ENCODE measurements at places on chromosomes 7 and 10.

DNA sequence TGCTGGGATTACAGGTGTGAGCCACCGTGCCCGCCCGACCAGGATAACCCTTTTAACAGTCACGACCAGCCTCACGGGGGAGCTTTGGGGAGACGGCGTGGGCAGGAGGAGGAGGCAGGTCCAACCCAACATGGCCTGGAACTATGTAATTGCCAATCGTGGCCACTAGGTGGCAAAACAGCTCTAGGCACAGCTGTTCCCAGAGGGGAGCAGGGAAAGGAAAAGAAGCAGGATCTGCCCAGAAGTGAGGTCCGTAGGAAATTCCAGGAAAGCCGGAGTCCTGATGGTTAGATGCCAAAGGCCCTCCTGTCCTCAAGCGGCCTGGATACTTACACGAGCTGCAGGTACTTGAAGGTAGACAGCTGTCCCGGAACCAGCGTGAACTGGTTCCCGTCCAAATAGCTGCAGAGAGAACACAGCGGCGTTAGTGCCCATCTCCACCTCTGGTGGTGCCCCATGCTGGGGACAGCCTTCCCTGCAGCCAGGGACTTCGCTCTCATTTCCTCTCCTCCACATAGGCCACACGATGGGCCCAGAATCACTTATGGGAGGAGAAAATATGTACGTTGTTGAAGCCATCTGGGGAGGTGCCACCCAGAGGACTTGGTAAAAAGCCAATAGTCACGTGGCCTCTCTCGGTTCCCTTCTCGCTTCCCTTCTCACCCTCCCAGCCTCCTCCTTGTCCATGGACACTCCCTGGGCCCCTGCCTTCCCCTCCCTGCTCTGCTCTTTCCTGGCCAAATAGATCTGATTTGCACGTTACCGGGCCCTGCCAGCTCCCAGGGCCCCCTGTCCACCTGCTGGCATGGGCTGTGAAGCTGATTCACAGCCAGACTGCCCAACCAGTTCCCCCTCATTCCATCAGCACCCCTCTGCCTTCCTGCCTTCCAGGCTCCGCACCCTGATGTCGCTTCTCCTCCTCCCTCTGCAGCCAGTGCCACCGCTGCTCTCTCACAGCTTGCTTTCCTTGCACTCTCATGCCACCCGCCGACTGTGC lies 148.1 kb downstream of the SLIT1 start:
- DNase-seq = peak; percentile 75

DNA sequence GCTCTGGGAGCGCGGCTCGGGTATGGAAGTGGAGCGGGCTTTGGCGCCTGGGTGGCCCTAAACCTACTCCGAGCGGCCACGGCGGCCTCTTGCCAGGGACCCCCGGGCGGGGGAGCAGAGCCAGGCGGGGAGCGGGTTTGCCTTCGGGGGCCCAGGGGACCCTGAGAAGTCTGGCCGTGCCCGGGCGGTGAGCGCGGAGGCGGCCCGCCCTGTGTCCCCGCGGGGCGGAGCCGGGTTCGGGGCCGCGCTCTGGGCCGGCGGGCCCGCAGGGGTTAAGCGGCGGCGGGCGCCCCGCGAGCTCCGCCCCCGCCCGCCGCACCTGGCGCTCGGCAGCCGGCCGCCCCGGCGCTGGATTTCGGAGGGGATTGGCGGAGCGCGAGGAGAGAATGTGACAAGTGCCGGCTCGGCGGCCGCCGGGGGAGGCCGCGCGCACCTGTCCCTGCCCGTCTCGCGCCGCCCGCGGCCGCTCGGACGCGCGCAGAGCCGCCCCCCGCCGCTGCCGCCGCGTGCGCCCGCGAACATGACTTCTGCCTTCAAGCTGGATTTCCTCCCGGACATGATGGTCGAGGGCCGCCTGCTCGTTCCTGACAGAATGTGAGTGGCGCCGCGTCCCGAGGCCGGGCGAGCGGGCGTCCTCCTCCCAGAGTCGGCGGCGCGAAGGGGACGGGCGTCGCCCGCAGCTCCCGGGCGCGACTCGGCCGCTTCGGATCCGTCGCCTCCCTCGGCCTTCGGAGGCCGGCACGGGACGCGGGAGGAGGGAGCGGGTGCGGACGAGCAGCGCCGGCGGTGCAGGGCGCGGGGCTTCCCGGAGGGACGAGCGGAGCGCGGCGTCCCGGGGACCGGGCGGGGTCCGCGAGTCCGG lies at the start of gene CELF2:
TSS of gene CELF2 (plus strand) at position 303 of the 862 bp plus-strand sequence. CDS start at position 521, 218 bp downstream.
- peak; percentile 54 for DNase-seq

GRCh38 chr7:12771378-12771877 lies 84.0 kb downstream of the ARL4A start:
- DNase-seq = no peak

DNA sequence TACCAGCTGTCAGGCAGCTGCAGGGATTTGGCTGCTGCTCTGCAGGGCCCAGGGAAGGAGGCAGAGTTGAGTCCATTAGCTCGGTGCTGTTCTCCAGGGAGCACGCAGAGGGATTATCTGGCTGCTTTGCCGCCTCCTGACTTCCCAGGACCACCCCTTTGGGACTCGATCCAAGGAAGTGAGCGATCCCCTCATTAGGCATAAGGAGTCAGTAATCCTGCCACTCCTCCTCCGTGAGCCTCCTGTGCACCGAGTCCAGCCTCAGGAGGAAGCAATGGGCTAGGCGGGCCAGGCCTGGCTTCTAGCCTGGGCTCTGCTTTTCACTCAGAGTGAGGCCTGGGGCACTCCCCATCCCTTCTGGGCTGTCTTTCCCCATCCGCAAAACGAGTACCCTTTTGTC lies 417.9 kb downstream of the RPS24 start:
- DNase-seq = no peak

- DNase-seq = no peak
Observed at GRCh38 chr7:106775552-106775936, 89.5 kb upstream of the PIK3CG start.
